ENCODE measurements at places on chromosomes 7 and 10.

GRCh38 chr10:11715815-11716494 lies 26.2 kb upstream of the ECHDC3 start:
- no peak for DNase-seq

DNA sequence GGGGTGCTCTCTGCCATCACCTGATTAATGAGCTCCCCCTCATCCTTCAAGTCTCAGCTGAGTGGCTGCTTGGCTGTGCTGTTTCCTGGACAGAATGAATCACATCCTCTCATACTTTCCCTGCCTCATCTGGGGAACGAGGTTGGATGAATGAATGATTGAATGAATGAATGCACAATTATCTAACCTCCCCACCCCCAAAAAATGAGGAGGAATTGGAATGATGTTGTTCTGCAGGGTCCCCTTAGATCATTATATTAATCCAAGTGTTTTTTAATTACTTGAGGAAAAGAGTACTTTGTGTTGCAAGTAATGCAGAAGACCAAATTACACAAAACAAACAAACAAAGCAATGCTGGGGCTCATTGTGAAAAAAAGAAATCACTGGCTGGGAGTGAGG lies 240.2 kb downstream of the BUB3 start:
- no peak for DNase-seq

- DNase-seq = no peak
Measured at GRCh38 chr10:46050941-46051623, 5.0 kb upstream of the MSMB start.

GRCh38 chr10:76301211-76301610 lies 869.8 kb downstream of the LRMDA start:
- DNase-seq = no peak

- no peak for DNase-seq
Measured at GRCh38 chr7:121436688-121437087, 40.6 kb upstream of the FAM3C start.

DNA sequence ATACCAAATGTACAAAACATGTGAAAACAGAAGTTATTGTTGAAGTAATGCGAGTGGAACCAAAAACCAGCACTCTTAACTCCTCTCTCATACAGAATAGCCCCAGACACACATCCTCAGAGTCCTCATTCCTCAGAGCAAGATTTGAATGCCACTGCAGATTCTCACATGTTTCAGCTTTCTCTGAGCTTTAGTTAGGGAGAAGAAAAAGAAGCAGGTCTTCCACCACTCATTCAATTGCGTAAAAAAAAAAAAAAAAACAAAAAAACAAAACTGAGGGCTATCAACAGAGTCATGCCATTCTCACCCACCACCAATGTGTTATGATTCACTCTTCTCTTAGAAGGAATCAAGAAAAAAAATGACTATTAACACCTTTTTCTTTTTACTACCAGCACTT lies 287.7 kb downstream of the IPMK start:
- DNase-seq = no peak

- peak; percentile 88 for DNase-seq
Measured at GRCh38 chr7:127253281-127254162, 781 bp upstream of the GRM8 start.

DNA sequence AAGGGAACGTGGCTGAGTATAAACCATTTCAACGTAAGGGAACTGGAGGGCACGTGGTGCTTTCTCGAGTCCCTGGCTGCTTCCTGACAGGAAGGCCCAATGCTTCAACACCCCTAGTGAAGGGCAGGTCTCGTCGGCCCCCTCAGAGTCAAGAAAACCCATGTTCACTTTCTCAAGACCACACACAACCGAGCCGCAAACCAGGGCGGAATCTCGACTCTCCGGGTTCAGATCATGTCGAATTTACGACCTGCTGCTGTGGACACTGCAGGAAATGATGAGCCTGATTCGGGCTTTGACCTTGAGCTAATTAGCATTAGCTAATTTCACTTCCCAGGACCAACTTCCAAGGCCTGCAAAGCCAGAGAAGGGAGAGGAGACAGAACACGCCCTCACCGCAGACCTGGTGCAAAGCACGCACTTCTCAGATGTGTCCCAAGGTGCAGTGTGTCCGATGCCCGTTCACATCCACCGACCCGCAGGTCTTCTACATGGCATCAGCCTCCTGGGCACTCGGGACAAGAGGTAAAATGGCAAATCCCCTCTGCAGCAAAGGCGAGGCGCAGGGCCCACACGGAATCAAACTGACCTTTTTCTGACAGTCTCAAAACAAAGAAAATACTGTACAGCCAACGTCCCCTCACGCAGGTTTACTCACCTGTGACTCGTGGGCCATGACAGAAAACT lies 94.7 kb downstream of the DIP2C start:
- DNase-seq = no peak

DNA sequence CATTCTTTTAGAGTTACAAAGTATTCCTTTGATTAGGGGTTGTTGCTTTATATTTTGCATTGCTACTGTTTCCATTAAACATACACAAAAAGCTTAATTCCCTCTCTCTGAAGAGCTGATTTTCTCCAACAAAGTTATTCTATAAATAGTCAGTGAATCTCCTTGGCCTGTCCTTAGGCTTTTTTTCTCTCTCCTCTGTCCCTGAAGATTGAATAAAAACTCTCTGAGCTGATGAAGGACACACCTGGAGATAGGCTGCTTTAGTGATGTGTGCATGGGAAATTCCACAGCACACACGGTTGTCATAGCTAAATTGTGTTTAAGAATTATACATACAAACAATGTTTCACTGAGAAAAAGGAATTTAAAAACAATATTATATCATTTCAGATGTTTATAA lies 90.5 kb upstream of the TMEM106B start:
- no peak for DNase-seq

DNA sequence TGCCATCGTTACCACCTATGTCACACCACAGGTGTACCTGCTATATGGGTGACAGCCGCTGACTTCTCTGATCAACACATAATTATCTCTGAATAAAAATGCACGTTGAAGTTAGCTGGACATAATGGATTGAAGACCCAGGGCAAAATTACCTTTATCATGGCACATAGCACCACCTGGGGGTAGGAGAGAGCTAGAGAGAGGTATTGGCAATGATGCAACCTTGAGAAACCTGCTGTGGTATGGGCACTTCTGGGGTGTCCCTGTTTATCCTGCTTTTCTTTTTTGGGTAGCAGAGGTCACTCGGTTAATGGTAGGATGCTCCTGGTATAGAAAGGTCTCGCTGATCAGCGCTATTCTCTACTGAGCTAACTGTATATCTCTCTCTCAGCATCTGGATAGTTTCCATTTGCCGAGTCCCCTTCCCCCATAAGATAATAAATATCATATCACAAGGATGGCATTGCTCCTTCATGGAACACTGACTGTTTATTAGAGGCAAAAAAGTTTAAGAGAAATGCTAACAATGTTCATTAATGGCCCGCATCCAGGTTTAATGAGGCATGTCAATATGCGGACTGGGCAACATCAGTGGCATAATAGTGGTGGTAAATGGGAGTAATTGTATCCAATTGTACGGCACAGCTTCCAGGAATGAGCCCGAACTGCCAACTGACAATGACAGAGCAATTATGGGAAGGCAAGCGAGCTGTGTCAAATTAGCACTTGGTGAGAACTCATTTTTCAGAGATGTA lies 323.1 kb downstream of the TFEC start:
- DNase-seq = no peak

Measured in activated CD4-positive, alpha-beta T cell treated with anti-CD3 and anti-CD28 coated beads, Interleukin-2, amount 10 ng/mL, durations not matched to agents 24 days and 14 days (primary cell).